ENCODE measurements at places on chromosomes 2 and 18.

- no peak for DNase-seq
Measured at GRCh38 chr2:70679259-70679658, 88.7 kb downstream of the ADD2 start.

DNA sequence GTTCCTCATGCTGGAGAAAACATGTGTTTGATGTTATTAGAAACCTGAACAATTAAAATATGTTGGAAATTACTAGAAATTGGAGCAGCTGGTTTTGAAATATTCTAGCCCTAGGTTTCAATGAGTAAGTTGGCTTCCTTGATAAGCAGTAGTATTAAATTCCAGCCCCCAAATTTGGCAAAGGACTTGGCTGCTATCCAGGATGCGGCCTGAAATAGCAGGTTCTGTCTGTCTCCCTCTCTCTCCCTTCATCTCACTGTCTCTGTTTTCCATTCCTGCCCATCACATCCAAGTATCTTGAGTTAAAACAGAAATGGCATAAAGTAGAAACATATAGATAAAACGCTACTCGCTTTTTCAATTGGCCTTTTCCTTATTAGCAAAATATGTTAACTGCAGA, 20.9 kb upstream of the GPR45 start:
- H3K27ac ChIP-seq = no peak overlapping the region
- no peaks in the 10 kb centered on the region for H3K4me1 ChIP-seq
- H3K27me3 ChIP-seq = no peaks in the 10 kb centered on the region

DNA sequence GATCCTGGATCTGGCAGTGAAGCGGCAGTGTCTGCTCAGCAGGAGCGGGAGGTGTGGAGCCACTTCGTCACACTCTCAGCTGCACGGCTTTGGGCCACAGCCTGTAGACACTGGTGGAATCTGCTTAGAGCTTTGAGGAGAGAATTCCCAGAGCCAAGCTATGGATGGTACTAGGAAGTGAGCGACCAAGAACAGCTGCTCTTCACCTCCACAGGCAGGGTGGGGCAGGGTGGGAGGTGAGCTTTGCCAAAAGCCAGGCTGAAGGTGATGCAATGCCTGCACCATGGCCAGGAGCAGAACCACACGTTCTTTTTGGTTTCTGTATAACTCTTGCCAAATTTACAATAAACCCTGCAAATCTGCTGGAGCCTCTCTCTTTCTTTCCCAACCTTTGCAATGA, 226.1 kb downstream of the ANKRD30B start:
- H3K27ac ChIP-seq = no peak overlapping the region
- no peaks in the 10 kb centered on the region for H3K36me3 ChIP-seq
- no peak overlapping the region for H3K4me3 ChIP-seq
- no peaks in the 10 kb centered on the region for H3K27me3 ChIP-seq

DNA sequence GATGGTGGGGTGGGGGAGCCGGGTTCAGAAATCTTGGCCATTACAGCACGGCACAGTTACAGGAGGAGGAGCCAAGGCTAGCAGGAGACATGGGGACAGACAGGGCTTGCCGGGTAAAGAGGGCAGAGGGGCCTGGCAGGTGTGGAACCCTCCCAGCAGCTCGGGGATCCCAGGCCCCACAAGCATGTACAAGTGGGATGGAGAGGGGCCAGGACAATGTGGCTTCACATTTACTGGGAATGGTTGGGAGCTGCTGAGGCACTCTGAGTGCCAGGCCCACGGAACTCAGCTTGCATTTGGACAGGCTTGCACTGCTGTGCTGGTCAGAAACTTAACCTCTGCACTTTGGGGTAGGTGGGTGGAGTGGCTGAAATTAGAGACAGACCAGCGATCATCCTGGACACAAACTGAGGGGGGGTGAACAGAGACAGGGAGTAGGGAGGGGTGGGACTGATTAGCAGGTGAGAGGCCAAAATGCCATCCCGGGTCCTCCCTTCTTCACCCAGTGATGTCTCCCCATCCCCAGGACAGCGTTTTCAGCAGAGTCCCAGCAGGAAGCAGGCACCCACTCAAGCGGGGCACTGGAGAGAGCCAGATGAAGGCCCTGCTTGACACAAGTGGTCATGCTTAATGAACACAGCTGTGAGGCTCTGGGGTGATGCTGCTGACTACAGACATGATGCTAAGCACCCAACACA, 9.6 kb downstream of the PER2 start:
- no peak for DNase-seq
- H3K27ac ChIP-seq = no peak overlapping the region
- H3K4me3 ChIP-seq = no peak overlapping the region
- H3K27me3 ChIP-seq = no peaks in the 10 kb centered on the region
- H3K36me3 ChIP-seq = peaks cover 33% of the 10 kb centered on the region

Measured in ascending aorta (tissue), 2 donors.